SJCRH30 (cell line): ENCODE measurements at places on chromosomes 1 and 21.

GRCh38 chr1:205515781-205516253, 11.3 kb downstream of the CDK18 start:
- peak; percentile 70 for DNase-seq

GRCh38 chr1:248045209-248045608, 1.4 kb upstream of the OR2L3 start:
- no peak for DNase-seq

DNA sequence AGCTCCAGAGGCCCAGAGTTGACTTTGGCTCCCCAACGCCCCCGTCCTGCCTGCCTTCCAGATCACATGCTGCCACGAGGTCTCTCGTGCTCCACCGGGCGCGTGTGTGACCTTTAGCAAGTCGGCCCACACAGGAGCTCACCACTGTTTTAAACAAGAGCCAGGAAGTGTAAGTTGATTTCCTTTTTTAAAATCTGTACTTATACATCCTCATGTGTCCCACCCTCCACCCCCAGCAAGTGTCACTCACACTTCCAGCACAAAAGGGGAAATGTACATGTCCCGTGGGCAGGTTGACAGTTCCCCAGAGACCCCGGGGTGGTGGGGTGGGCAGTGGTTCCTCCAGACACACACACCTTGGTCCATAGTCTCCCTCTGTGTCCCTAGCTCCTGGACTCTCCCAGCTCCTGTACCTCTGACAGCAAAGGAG, 84.4 kb downstream of the STUM start:
- DNase-seq = no peak

- DNase-seq = peak; percentile 90
These were observed 9.1 kb downstream of the YBEY start for GRCh38 chr21:46295177-46295770.

DNA sequence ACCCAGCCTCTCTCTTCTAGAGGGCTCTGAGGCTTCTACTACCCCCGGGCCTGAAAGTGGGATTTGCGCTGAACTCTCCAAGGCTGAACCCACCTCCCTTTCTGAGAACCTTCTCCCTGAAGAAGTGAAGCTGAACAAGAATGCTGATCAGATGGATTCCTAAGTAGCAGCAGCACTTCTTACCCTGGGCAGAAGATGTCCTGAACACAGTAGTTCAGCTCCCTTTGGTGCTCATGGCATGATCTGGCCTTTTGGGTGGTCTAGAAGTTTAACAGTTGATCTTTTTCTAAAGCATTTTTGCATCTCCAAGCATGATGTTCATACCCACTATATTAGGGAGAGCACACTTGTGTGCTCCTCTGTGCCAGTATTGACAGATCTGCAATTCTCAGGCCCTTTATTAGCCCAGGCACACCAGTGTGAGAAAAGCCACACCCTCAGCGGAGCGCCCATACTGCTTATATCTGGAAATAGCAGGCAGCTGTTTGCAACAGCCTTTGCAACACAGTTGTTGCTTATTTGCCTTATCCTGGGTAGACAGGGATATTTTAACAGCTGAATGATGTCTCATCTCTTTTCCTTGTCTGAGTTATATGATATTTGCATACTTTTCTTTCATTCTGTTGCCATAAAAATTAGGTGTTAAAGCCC, 34.2 kb downstream of the CNN3 start:
- DNase-seq = peak; percentile 51

DNA sequence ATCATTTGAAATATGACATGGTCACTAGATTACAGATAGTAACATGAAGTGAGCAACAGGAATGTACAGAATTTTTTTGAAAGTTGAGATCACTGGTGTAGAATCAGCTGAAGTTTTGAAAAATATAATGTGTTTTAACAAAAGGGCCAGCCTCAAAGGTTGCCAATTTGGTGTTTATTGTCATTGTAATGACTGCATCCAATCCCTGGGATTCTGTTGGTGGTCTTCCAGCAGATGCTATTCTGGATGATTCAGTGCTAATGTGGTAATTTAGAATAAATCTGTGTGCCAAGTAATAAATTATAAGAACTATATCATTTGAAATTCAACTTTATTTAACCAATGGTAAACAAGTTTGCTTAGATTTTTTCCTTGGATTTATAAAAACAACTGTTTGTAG, 436.4 kb upstream of the PKN2 start:
- DNase-seq = no peak

DNA sequence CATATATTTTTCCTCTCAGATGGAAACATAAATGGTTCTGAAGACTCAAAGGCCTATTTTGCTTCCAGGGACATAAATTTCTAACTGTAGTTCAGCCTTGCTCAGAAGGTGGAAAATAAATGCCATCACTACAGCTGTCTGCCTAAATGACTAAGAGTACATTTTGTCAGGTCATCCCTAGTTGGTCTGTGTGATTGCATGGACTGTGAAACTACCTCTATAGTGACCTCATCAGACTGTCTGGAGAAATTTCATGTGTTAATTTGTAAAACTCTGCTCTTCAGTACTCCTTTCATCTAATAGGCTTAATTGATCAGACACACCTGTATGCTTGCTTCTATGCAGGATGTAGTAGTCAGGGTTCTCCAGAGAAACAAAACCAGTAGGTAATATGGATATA, 886.9 kb downstream of the AMY1C start:
- no peak for DNase-seq

DNA sequence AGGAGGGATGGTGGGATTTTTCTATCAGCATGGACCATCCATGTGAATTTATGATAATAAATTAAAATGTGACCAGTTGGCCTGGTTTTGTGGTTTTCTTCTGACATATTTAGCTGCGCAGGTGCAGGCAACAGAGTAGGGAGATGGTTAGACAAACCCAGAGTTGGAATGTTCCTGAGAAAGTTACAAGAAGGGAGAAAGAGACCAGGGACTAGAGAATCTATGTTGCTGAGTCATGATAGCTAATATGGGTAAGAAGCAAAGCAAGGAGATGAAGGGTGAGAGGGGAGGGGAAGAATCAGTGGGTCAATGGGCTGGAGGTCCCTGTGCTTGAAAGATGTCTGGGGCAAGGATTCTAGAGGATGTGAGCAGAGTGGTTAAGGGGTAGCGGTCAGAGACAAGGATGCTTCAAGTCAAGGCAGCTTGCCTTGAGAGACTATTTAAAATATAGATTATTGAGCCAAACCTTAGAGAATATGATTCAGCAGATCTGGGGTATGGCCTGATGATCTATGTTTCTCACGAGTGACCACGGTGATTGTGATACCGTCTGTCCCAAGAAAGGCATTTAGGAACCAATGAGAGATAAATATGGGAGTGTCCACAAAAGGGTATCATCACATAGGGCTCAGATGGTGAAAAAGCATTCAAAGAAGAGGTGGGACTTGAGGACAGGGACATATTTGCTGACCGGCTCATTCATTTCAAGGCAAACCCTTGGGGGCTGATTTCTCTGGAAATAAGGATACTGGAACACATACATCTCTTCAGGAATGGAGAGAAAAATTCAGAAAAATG, 219.7 kb upstream of the PLD5 start:
- DNase-seq = no peak

GRCh38 chr1:173330149-173330951, 123.2 kb upstream of the TNFSF4 start:
- DNase-seq = peak; percentile 9

DNA sequence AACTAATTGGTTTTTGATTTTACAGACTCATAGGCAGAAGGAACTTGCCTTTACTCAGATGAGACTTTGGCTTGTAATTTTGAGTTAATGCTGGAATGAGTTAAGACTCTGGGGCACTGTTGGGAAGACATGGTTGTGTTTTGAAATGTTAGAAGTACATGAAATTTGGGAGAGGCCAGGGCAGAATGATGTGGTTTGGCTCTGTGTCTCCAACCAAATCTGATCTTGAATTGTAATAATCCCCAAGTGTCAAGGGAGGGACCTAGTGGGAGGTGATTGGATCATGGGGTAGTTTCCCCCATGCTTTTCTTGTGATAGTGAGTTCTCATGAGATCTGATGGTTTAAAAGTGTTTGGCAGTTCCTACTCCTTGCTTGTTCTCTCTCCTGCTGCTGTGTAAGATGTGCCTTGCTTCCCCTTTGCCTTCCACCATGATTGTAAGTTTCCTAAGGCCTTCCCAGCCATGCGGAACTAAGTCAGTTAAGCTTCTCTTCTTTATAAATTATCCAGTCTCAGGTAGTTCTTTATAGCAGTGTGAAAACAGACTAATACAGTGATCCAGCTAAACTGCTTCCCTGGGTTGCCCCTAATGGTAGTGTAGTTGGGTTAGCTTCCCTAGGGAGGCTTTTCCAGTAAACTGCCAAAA, 10.2 kb downstream of the CPT2 start:
- DNase-seq = no peak

- DNase-seq = peak; percentile 87
These were observed 3.7 kb upstream of the SDE2 start for GRCh38 chr1:226002667-226003501.

GRCh38 chr21:46234436-46234950, 5.9 kb upstream of the LSS start:
- no peak for DNase-seq

- DNase-seq = peak; percentile 71
These were observed 160.2 kb downstream of the PSMG1 start for GRCh38 chr21:39022863-39023693.

DNA sequence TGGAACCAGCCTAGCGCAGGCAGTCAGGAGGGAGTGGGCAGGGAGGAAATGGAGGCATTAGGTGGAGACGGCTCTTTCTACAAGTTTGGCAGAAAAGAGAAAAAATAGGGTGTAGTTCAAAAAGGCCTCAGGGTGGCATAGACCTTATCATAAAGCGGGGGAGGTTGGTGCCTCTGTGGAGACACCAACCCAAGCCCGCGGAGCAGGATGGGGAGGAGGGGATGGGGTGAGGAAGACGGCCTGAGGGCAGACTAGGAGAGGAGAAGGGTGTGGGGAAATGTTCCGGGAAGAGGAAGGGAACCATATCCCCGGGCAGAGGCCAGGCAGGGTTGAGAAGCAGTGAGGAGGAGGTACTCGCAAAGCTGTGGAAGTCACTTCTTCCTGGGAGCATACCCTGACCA, 17.4 kb upstream of the SHE start:
- no peak for DNase-seq

DNA sequence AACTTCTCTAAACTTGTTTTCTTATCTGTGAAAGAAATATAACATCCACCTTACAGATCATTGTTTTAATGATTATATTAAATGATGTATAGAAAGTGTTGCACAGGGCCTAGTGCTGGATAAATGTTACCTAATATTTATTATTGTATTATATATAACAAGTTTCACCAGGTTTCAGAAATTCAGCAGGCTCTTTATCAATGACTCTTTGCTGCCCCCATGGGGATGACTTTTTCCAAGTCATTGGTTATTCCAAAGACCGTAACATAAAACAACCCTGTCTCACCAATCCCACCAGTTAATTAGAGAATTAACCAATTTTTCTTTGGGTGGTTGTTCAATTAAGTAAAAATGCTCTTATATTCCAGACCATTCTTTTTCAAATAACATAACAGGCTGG, 7.3 kb upstream of the DEDD start:
- peak; percentile 62 for DNase-seq

DNA sequence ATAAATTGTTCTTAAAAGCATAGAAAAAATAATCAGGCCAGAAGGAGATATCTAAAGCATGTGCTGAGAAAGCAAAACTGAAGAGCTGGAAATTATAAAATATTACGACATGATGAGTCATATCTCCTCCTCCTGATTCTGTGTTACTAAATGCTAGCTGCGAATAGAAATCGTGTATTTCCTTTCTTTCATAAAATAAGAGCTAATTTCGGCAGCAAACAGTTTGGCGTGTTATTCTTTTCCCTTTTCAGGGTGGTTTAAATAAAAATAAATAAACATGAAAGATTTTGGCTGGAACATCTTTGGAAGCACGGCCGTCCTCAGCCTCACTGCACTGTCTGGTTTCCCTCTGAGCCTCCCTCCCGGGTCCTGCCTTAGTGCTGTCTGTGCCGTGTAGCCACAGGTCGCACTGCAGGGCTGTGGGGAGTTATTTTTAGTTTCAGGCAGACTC, 56.0 kb downstream of the ADARB1 start:
- DNase-seq = no peak

- no peak for DNase-seq
These were observed 57.9 kb downstream of the NTMT2 start for GRCh38 chr1:170203693-170204092.

DNA sequence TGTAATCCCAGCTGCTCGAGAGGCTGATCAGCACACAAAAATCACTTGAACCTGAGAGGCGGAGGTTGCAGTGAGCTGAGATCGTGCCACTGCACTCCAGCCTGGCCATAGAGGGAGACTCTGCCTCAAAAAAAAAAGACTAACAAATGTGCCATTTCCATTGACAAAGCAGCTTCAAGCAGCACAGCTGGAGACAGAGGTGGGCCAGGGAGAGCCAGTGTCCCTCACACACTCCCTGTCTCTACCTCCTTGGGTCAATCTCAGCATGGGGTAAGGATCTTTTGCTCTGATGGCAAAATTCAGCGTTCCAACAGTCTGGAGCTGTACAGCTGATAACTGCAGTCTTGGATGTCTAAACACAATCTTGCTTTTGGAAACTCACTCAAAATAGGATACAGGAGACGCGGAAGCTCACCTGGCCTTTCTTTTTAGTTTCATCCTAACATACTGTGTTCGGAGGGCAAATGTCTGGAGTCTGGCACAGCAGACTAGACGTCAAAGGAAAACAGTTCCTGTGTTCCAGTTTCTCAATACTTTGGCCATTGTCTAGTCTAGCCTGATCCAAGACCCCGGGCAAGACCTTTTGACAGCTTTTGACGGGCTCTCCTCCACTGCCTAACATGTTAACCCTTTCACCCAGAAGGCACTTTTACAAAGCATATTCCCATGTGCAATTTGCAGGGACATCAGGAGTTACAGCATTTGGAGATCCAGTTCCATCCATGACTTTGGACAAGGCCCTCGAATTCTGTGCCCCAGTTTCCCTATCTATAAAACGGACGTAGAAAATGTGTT, 2.9 kb downstream of the RCC2 start:
- no peak for DNase-seq

DNA sequence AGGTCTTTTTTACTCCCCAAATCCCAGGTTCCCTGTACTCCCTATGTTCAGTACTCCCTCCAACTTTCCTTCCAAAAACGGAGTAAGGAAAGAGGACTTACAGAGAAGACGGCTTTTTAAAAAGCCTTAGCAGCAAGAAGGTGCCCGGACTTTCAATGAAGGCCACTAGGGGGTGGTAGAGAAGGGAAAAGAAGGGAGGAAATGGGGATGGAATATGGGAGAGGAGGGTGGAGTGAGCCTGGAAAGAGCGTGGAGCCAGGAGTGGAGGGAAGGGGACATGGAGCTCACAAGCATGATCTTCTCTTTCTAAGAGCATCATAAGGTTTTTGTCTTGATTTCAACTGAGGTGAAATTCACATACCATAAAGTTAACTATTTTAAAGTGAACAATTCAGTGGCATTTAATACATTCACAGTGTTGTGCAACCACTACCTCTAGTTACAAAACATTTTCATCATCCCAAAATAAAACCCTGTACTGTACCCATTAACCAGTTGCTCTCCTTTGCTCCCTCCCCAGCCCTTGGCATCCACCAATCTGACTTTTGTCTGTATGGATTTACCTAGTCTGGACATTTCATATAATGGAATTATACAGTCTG, 129.9 kb downstream of the ZNF281 start:
- peak; percentile 26 for DNase-seq
